ENCODE measurements at places on chromosomes 5 and 9.

DNA sequence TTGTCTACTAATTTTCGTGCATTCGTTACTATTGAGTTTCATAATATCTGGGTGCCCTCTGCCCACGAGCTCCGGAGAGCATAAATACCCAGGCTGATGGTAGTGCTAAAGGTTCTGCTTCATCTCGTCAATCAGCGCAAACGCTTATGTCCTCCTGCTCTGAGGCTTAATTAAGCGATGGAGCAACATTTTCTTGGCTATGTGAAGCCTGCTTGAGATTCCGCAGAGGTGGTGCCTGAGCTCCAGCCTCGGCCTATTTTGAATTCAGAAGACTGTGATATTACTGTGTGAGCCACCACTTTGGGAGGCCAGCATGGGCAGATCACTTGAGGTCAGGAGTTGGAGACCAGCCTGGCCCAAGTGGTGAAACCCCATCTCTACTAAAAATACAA, 44.8 kb downstream of the ANXA2R start:
- no peak for DNase-seq

DNA sequence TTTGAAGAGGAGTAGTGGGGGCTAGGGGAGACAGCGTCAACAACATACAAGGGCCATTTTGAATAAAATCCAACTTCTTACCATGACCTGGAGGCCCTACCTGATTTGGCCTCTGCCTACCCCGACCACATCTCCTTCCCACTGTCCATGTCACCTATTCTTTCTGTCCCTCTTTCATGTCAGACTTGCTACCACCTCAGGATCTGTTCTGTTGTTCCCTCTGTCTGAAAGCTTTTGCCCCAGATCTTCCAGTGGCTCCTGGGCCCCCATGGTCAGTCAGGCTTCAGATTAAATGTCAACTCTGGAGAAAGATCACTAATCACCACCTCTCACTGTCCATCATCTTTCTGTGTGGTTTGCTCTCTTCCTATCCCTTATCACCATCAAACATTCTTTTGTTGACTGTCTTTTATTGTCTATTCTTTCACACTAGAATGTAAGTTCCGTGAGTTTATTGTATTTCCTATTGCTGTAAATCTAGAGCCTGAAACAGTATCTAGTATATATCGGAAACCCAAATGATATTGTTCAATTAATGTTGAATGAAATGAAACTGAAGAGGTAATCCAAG, 31.2 kb upstream of the APC start:
- no peak for DNase-seq

DNA sequence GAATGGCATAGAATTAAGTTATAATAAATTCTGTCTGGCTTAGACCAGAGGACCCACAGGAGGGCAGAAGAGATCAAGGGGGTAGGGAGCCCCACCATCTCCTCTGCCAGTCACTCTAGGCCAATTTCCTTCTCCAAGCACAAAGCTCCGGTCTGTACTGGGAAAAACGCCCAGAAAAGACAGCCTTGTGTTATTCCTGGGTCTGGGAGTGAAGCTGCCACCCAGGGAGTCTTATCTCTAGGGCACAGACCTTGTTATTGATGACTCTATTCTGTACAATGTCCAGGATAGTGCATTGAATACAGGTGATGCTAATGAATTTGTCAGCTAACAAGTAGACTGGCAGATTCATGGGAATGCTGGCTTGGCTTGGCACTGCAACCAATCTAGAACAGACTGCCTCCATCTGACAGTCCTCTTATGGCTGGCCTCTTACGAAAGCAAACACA, 60.7 kb downstream of the MED27 start:
- no peak for DNase-seq

GRCh38 chr9:117104716-117105495, 310.0 kb downstream of the ASTN2 start:
- peak; percentile 90 for DNase-seq

DNA sequence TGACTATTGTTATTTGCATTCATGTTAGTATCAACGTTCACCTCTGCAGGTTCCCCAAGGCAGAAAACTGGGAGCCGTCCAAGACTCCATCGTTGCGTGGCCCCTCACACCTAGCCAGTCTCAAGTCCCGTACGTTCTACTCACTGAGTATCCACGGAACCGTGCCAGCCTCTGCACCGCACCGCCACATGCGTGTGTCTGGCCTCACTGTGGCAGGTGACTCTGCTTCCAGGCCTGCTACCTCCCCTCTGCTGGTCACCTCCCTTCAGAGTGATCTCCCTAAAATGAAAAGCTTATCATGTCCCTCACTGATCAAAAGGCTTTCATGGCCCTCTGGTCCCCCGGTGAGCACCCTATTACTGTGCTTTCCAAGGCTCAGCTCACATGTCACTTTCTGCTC, 108.1 kb downstream of the GABBR2 start:
- no peak for DNase-seq

- no peak for DNase-seq
These were observed 120.5 kb downstream of the FBXL7 start for GRCh38 chr5:15620501-15620900.

- no peak for DNase-seq
These were observed 39.6 kb downstream of the SFXN1 start for GRCh38 chr5:175517824-175518450.

DNA sequence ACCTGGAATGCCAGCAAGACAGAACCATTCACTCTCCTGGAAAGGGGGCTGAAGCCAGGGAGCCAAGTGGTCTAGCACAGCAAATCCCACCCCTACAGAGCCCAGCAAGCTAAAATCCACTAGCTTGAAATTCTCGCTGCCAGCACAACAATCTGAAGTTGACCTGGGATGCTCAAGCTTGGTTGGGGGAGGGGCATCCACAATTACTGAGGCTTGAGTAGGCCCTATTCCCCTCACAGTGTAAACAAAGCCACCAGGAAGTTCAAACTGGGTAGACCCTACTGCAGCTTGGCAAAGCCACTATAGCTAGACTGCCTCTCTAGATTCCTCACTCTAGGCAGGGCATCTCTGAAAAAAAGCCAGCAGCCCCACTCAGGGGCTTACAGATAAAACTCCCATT, 17.3 kb downstream of the RIGI start:
- peak; percentile 55 for DNase-seq

DNA sequence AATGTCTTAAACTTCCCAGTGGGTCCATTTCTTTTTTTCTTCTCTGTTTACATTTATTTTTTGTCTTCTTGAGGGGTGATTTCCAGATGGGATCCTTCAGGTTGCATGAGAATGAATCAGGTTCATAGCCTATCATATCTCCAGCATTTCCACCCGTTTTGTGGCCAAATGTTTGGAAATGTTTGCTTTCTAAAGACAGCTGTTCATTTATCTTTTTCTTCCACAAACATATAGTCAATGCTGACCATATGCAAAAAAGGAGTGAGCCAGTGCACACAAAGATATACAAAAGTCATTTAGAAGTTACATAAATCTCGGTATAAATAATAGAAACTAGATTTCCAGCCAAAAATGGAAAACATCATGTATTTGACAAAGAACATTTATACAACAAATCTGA, 71.6 kb upstream of the STC2 start:
- no peak for DNase-seq

DNA sequence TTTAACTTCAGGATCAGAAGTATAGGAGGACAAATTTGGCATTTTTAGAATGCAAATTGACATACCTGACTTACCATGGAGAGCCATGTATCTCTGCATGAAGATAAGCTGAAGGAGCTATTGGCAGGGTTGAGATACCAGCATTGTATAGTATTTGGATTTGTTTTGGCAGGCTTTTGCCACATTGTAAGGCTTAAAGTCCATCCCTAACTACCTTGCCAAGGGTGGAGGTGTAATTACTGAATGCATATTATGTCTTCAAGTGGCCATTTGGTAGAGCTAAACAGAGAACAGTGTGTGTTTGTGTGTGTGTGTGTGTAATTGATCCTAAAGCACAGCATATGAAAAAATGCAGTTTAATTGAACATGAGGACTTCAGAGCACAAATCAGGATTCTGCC, 324.7 kb downstream of the FAM170A start:
- DNase-seq = peak; percentile 40

- DNase-seq = no peak
These were observed 87.1 kb upstream of the SAP30L start for GRCh38 chr5:154358516-154359220.

GRCh38 chr5:127088251-127088650, 14.9 kb upstream of the C5orf63 start:
- no peak for DNase-seq

- DNase-seq = no peak
These were observed 151.8 kb downstream of the OLFM1 start for GRCh38 chr9:135239100-135239768.

DNA sequence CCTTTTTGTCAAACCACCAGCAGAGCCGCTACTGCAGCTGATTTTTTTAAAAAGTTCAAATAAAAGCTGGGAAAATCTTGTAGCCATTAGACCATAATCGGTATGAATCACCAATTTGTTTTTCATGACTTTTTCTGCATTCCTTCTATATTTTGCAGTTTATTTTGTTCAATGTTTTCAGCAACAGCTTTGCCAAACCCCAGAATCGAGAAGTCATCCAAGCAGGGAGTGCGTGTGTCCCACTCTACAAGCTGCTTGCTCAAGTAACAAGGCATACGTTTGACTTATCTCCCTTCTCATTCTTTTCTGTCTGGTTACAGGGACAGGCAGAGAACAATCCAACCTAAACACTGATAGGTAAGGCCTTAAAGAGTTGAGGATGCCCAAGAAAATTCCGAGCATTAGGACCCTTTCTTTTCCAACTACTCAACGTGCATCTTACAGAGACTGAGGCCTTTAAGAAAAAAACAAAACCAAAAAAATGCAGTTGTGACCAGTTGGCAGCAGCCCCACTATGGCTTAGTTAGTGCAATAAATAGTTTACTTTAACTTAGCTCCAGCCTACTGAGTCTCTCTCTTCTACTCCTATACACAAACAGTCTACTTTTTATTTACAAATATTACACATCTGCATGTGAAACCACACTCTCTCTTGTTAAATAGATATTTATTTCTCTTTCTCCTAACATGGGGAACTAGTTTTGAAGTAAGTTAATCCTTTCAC, 134.7 kb upstream of the SLIT3 start:
- DNase-seq = no peak

- DNase-seq = peak; percentile 81
These were observed at the start of gene C9orf72 for GRCh38 chr9:27572918-27573633. C9orf72 (minus strand) TSS chr9:27573481; CDS start chr9:27567120, 6,361 bp downstream.
